ENCODE measurements at places on chromosomes 2 and 18.
A peak's percentile ranks its signal among the peaks of the same experiment; 100 is the strongest.

DNA sequence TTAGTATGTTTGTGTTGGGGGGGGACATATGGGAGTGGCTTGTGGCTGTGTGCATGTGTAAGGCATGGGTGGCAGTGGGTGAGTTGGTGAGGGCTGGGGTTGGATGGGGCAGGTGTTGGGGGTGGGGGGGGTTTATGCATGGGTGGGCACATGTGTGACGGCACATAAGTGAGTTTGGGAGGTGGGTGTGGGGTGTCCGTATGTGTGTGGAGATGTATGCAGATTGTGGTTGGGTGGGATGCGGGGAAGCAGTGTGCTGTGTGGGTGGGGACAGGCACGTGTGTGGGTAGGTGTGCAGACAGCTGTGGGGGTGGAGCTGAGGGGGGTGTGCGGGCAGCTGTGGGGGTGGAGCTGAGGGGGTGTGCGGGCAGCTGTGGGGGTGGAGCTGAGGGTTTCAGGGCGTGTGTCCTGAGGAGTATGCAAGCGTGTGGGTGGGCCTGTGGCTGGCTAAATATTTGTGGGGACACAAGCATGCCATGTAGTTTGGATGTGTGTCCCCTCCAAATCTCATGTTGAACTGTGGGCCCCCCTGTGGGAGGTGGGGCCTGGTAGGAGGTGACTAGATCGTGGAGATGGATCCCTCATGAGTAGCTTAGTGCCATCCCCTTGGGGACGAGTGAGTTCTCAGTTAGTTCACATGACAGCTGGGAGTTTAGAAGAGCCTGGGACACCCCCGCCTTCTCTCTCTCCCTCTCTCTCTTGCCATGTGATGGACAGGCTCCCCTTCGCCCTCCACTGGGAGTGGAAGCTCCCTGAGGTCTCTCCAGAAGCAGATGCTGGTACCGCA, 59.4 kb downstream of the ANKMY1 start:
- no peak for DNase-seq

GRCh38 chr2:11079136-11079824, 76.0 kb upstream of the SLC66A3 start:
- no peak for DNase-seq

DNA sequence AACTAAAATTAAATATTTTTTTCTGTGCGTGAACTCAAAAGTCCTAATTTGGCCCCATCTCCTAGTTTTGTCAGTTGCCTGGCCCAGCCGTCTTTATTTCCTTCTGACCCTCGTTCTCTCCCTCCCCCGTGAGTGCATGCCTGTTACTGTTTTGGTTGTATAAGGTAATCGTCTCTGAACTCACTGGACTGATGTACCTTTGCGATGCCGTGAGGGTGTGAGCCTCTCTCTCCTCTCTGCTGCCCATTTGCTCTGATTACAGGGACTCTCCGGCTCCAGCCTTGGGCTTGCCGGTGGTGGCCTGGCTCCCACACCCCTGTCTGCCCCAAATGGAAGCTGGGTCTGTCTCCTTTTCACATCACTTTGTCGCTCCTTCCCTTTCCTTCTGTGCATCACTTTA, 66.5 kb upstream of the RBM44 start:
- DNase-seq: no peak

- DNase-seq: no peak
These were observed 38.4 kb downstream of the EIF4E2 start for GRCh38 chr2:232588680-232589585.

DNA sequence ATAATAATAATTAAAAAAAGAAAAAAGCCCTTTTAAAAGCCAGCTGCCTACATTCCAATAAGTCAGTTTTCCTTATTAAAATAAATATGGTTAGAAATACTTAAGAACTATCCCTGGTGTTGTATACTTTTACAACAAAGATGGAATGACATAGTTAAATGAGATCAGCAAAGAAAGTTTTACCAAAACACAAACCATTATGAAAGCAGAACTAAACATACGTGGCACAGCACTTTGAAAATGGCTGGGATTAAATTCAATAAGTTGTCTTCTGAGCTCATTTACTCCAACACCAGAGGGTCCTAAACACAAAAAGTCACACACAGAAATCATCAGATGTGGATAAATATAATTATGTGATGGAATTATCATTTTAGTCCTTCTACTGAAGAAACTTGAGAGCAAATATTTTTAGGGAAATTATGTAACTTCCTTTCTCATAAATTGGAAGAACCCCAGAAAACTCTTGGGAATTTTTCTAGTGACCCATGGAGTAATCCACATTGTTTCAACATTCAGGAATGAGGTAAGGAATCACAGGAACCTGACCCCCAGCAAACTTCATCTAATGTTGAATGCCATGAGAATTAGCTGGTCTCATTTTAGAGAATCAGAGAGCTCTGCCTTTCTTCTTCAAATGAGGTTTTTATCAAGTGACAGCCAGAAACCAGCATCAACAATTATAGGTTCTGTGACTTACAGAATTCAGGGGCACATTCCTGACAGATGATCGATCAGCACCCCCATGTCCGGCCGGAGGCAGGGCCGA, 11.5 kb upstream of the TMEM237 start:
- DNase-seq: no peak

- no peak for DNase-seq
These were observed 7.4 kb downstream of the TUBB6 start for GRCh38 chr18:12315490-12315889.

DNA sequence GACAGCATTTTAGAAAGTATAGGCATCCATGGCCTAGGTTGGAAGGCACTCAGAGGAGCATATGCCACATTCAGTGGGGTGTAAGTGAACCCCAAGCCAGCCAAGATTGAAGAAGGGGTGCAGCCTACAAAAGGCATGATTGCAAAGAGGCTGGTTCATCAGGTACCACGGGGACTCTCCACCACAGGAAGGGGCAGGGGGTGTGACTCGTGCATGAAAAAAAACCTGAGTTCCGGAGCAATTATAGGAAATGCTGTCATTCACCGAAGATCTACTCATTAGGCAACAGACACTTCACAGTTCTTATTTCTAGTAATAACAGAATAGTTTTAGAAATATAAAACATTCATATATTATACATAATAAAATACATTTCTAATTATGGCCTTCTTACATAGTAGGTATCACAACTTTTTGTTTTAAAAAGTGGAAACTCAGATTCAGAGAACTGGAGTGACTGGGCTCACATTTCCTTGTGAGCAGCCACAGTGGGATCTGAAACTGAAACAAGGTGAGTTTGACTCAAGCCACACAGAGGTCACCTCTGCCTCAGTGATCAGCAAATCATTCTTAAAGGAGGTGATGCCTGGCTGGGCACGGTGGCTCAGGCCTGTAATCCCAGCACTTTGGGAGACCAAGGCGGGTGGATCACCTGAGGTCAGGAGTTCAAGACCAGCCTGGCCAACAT, 188.4 kb upstream of the GYPC start:
- no peak for DNase-seq

DNA sequence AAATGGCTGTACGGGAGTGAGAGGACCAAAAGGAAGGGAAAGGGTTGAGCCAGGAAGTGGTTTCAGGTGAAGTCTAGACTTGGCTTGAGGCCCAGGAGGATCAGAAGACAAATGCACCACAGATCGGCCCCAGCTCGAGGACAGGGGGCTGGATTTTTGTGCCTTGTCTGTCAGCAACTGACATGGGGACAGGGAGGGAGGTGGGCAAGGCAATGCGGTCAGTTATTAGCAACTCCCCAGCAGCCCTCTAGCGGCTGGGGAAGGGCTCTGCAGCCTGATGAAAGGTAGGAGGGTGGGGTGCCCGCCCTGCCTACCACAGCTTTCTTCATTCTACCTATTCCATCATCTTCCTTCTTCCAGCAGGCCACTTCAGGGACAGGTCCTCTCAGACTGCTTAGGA, 50.0 kb downstream of the CPO start:
- DNase-seq: peak; percentile 4

- DNase-seq: no peak
These were observed 15.2 kb downstream of the CYB5A start for GRCh38 chr18:74276609-74277008.

DNA sequence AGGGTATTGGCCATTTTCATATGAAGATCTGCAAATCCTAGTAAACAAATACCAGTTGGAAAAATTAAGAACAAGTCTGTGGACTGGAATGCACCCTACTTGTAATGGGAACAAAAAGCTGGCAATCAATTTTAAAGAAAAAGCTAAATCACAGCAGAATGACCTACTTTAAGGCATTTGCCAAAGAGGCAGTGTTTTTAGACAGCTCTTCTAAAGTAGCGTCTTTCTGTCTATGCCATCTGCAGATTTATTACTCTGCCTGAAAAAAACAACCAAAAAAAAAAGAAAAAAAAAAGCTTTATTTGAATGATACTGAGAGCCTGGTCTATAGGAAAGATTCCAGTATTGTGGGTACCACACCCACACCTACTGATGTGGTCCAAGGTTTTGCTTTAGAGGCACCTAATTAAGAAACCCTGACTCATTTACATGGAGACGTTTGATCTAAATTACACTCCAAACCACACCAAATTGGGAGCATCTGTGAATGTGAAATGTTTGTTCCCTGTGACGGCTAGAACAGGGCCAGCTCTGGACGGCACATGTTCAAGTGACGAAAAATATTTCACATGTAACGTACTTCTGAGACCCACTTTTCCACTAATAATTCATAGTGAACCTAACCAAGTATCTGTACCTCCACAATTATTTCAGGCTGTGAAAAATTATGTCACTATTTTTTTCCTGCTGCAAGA, 597.1 kb downstream of the ARHGAP15 start:
- no peak for DNase-seq

DNA sequence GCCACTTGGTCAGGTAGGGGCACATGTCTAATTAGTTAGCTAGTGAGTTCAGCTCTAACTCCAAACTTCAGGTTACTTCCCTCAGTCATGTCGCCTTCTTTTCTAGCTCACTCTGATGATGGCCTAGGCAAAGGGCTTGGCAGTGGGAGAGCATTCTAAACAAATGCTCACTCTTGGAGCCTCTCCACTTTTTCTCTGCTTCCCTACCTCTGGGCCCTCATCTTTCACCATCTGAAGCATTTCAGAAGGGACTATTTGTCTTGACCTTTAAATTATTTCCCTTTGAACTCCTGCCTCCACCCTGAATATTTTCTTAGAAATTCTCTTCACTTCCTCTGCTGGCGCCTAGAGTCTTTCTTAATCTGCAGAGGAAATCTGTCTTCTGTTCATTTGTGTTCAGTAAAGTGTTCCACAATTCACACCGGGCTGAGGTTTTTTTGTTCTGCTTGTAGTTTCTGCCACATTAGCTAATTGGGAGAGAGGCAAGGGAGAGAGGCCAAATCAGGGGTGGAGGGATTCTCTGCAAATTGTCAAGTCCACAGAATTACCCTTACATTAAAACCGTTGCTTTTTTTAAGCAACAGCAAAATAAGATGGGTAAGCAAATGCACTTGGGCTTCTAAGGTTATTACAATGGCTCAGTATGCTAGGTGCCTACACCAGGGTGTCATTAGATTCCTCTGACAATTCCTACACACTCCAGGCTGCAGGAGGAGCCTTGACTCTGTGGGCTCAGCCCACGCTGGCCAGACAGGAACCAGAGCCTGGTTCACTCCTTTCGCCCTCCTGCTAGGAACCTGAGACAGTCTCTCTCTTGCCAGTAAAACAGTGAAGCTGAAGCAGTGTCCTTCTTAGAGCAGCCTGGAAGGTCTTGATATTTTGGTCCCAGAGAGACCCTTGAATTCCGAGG, 5.5 kb downstream of the MSGN1 start:
- no peak for DNase-seq

GRCh38 chr2:185185044-185185443, 553.6 kb upstream of the FSIP2 start:
- no peak for DNase-seq

DNA sequence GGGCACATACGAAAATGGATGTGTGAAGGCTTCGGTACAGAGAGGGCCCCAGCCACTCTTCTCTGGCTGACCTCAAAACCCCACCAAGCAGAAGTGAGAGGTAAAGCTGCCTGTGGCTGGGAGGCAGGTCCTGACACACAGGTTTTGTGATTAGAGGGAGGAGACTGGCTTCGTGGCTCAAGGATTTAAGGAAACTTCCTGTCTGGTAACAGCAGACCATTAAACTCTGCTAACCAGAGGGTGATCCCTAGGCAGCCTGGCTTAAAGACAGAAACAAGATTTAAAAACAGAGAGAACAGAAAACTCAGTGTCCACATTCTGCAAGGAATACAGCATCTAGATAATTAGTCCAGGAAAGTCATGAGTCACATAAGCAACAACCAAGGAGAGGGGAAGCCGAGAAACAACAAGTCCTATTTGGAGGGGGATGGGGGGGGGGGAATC, 101.9 kb downstream of the NFATC1 start:
- no peak for DNase-seq
